Psoas muscle (tissue), 8 donors: ENCODE measurements at places on chromosomes 7 and 10. TPM values are rescaled to one million over a fixed set of nuclear protein-coding genes. Genes with fewer than 3 reads are reported as not detected.

DNA sequence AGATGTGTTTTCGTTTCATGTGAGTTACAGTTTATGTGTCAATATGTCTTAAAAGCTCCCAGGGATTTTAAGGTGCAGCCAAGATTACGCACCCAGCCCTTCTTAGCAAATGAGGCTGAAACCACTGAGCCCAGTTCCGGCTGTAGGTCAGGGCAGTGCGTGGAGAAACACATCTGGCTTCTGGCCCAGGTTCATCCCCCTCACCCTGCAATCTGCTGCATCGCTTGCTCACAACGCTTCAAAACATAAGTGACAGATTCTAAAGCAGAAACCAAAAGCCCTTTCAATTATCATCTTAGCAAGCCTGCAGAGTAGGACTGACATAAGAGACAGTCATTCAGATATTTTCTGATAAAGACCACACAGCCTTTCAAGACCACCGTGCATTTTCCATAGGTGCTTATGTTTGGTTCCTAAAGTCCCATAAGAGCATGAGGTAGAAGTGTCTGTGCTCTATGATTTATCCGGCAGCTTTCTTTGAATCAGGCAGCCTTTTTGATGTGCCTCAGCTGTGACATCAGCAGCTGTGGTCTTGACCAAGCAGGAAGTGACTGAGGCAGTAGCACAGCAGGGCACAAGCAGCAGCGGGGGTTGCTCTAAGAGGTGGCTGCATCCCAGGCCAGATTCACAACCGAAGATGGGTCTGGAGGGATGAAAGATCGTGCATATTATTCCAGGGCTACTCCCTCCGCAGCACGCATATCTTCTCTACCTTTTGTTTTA is 72.1 kb upstream of the LYZL2 start:
- no peaks in the 10 kb centered on the region for H3K4me1 ChIP-seq
- DNase-seq, result no peak

DNA sequence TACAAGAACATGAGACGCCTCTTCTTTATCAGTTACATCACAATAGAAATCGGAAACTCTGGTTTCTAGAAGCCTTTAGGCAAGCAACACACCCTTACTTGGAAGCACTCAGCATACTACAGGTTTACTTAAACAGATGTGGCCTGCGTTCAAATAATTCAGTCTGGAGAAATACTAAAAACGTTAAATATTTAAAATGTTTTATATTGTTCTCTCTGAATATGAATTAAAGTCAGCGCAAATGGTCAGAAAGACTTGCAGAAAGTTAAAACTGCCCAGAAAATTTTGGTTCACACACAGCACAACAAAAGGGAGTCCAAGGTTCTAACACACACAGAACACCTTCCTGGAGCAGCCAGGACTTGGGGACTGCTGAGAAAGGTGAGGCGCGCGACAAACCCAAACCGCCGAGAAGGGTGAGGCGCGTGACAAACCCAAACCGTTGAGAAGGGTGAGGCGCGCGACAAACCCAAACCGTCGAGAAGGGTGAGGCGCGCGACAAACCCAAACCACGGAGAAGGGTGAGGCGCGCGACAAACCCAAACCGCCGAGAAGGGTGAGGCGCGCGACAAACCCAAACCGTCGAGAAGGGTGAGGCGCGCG is 25.8 kb downstream of the ESYT2 start:
- H3K36me3 ChIP-seq, result peaks cover 4% of the 10 kb centered on the region
- no peak for DNase-seq
- H3K27ac ChIP-seq, result no peak overlapping the region
- no peaks in the 10 kb centered on the region for H3K27me3 ChIP-seq
- no peak overlapping the region for H3K4me3 ChIP-seq

- no peak overlapping the region for H3K27ac ChIP-seq
- no peak for DNase-seq
- peaks cover 45% of the 10 kb centered on the region for H3K27me3 ChIP-seq
Measured at GRCh38 chr10:3064423-3064822, 2.9 kb upstream of the PFKP start.

DNA sequence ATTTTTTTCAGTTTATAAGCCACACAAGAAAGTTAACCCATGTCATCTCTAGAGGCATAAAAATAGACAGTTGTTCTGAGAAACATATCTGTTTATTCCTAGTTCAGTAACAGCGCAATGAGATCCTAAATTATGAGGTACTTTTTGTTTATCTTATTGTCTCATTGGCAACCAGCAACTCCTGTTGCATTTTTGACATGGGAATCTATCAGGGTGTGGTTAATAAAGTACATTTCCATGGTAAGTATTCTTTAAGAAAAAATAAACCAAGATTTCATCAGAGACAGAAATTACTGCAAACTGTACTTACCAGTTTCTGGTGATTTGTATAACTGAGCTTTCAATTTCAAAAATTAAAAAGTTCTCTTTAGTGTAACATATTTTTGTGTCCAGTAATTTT is 9.0 kb downstream of the FAS start:
- peak overlapping the region; percentile 26 for H3K27ac ChIP-seq
- H3K4me3 ChIP-seq, result peak overlapping the region; percentile 22
- H3K4me1 ChIP-seq, result peaks cover 4% of the 10 kb centered on the region
- DNase-seq, result no peak
- peaks cover 11% of the 10 kb centered on the region for H3K36me3 ChIP-seq

GRCh38 chr10:119306514-119306951 is 99.2 kb downstream of the GRK5 start:
- H3K27me3 ChIP-seq, result no peaks in the 10 kb centered on the region
- H3K4me1 ChIP-seq, result no peaks in the 10 kb centered on the region
- no peaks in the 10 kb centered on the region for H3K36me3 ChIP-seq

DNA sequence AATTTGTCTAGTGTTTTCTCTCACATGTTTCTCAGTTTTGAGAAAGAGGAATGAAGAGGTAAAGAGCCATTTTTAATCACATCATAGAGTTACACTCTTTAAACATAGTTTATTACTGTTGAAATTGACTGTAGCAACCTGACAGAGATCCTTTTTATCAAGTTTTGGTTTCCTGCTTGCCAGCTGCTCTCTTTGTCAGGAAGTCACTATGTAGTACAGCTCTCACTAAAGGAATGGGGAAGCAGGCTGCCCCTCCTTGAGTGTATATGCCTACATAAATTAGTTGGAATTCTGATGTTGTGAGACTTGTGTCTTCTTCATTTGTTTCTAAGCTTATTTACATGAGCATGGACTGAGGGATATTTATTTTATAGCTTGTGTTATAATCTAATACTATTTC is 1274.0 kb upstream of the CELF2 start:
- H3K4me3 ChIP-seq, result no peak overlapping the region
- no peaks in the 10 kb centered on the region for H3K36me3 ChIP-seq

DNA sequence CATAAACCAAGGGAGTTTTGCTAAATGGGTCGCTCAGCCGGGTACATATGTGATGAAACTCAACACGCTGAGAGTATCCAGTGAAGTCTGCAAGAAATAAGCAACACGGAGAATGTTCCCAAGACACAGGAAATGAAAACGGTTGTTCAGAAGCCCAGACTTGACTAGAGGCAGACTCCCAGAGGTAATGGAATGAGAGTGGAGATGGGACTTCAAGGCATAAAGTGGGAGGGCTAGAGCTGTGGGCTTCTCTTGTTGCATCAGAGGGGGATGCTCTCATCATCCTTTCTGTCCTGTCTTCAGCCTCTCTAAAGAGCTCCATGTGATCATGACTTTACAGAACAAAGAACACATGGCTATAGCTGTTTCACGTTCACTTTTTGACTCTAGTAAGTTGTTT is 88.3 kb downstream of the BAMBI start:
- H3K27ac ChIP-seq, result no peak overlapping the region
- H3K4me3 ChIP-seq, result no peak overlapping the region
- no peak for DNase-seq

DNA sequence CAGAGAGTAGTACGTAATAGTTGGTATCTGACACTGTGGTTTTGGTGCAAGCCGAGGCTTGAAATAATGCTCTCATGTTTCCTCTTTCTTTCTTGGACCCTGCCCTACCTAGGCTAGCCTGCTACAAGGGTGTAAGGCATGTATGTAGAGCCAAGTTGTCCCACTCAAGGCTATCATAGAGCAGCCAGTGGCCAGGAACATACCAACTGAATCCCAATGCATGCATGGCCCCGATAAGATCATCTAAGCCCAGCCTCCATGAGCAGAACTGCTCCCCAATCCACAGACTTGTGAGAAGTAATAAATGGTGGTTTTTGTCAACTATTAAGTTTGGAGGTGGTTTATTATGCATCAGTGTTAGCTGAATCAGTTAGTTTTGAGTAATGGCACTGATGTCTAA is 250.2 kb downstream of the SH2D4B start:
- no peaks in the 10 kb centered on the region for H3K36me3 ChIP-seq
- H3K4me3 ChIP-seq, result no peak overlapping the region
- DNase-seq, result no peak
- H3K27me3 ChIP-seq, result no peaks in the 10 kb centered on the region
- no peak overlapping the region for H3K27ac ChIP-seq

RBM20 gene
- 6.7 TPM for polyA plus RNA-seq

MRLN gene
- polyA plus RNA-seq, result 738 TPM

ITGA8 gene
- polyA plus RNA-seq, result 1.0 TPM

C1GALT1 gene
- 6.2 TPM for polyA plus RNA-seq

NUTM2E gene
- 0.12 TPM for polyA plus RNA-seq

TUBB8 gene
- polyA plus RNA-seq, result not detected
